Left colon (tissue), 2 donors: ENCODE measurements at places on chromosomes 2 and 18. TPM values are rescaled to one million over a fixed set of nuclear protein-coding genes. Genes with fewer than 3 reads are reported as not detected.

The GPATCH11 gene
- total RNA-seq = 4.1 TPM

The KIAA2012 gene
- not detected for total RNA-seq

The UGT1A4 gene
- total RNA-seq = 4.0 TPM

The CRYGD gene
- not detected for total RNA-seq

The SULT1C2 gene
- 0.98 TPM for total RNA-seq

The STK25 gene
- total RNA-seq = 118 TPM

The DPP4 gene
- total RNA-seq = 30.1 TPM

The COLEC11 gene
- 0.85 TPM for total RNA-seq

The LGALSL gene
- total RNA-seq = 43.6 TPM

The STARD6 gene
- not detected for total RNA-seq

The GALNT5 gene
- 58.0 TPM for total RNA-seq

The PAX3 gene
- not detected for total RNA-seq

The CCDC178 gene
- not detected for total RNA-seq

The ACSL3 gene
- total RNA-seq = 93.1 TPM

The SLC4A3 gene
- 1.2 TPM for total RNA-seq

The NEU2 gene
- total RNA-seq = not detected

The C2orf78 gene
- total RNA-seq = not detected

The IL1R1 gene
- 24.8 TPM for total RNA-seq

The PAIP2B gene
- total RNA-seq = 4.7 TPM

The MAB21L4 gene
- total RNA-seq = 4.5 TPM

The VWA3B gene
- total RNA-seq = 3.9 TPM

The CFAP65 gene
- total RNA-seq = 0.39 TPM

The CTAGE1 gene
- not detected for total RNA-seq

The MYO7B gene
- 262 TPM for total RNA-seq

The TSGA10 gene
- total RNA-seq = 10.1 TPM

The SEMA4F gene
- total RNA-seq = 3.8 TPM

The TRIM54 gene
- 0.14 TPM for total RNA-seq

The PCARE gene
- total RNA-seq = not detected

The PFN4 gene
- total RNA-seq = not detected

The LAMA3 gene
- total RNA-seq = 33.2 TPM

The ALMS1 gene
- total RNA-seq = 11.2 TPM

The DCC gene
- 0.18 TPM for total RNA-seq

The CMPK2 gene
- 12.0 TPM for total RNA-seq

The PSME4 gene
- total RNA-seq = 35.2 TPM

The GREB1 gene
- 0.85 TPM for total RNA-seq

The DCDC2C gene
- not detected for total RNA-seq

The CHRND gene
- not detected for total RNA-seq

The MYO1B gene
- total RNA-seq = 63.2 TPM

The ALPI gene
- 15.9 TPM for total RNA-seq

The ZSWIM2 gene
- total RNA-seq = not detected

The PSD4 gene
- total RNA-seq = 68.4 TPM

The COLEC12 gene
- 6.4 TPM for total RNA-seq
